ENCODE measurements at places on chromosomes 4 and X. TPM values are rescaled to one million over a fixed set of nuclear protein-coding genes. Genes with fewer than 3 reads are reported as not detected.

GRCh38 chr4:9964879-9965278 lies 56.4 kb downstream of the SLC2A9 start:
- no peak for DNase-seq
- no peak overlapping the region for H3K27ac ChIP-seq
- no peaks in the 10 kb centered on the region for H3K27me3 ChIP-seq
- H3K36me3 ChIP-seq, result no peaks in the 10 kb centered on the region
- no peaks in the 10 kb centered on the region for H3K4me1 ChIP-seq

DNA sequence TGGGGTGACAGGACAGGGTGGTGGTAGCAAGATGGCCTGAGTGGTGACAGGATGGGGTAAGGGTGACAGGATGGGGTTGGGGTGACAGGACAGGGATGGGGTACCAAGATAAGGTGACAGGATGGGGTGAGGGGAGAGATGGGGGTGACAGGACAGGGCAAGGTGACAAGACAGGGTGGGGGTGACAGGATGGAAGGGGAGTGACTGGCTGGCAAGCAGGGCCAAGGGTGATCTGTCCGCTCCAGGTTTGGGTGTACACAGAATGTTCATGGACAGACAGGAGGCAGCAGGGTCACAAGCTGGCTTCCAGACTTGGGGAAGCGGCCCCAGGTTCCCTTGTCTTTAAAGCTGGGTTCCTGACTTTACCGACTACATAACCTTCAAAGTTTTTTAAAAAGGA lies 23.3 kb downstream of the RNF212 start:
- H3K4me3 ChIP-seq, result no peak overlapping the region
- H3K4me1 ChIP-seq, result no peaks in the 10 kb centered on the region
- H3K27me3 ChIP-seq, result no peaks in the 10 kb centered on the region
- DNase-seq, result no peak

GRCh38 chr4:44632089-44632488 lies 19.3 kb downstream of the YIPF7 start:
- H3K4me1 ChIP-seq, result no peaks in the 10 kb centered on the region
- no peak for DNase-seq
- H3K4me3 ChIP-seq, result no peak overlapping the region
- no peaks in the 10 kb centered on the region for H3K36me3 ChIP-seq

- no peak overlapping the region for H3K4me3 ChIP-seq
- peaks cover 52% of the 10 kb centered on the region for H3K27me3 ChIP-seq
Observed at GRCh38 chr4:819401-820229, 6.3 kb downstream of the CPLX1 start.

- peak overlapping the region; percentile 92 for H3K27ac ChIP-seq
- H3K27me3 ChIP-seq, result no peaks in the 10 kb centered on the region
- H3K4me3 ChIP-seq, result peak overlapping the region; percentile 99
- H3K4me1 ChIP-seq, result peaks cover 27% of the 10 kb centered on the region
Observed at GRCh38 chr4:75673959-75674328, 733 bp upstream of the G3BP2 start.

Gene SERTM2
- total RNA-seq, result 1.6 TPM

DNA sequence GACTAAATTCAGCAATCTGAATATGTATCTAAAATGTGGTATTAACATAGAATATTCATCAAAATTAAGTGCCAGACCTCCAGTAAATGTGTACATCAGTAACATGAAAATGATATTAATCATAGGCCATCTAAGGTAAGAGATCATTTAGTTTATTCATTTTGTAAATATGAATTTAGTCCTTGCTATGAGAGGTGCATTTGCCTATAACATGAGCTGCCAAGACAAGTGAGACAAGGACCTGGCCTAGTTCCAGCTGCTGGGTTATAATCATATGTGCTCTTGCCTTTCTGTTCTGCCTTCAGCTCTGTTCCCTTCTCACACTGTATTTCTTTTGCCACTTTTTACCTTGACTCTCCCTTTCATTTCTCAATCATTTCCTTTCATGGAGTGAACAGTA lies 160.0 kb downstream of the STIM2 start:
- H3K27ac ChIP-seq, result no peak overlapping the region
- H3K4me1 ChIP-seq, result no peaks in the 10 kb centered on the region
- DNase-seq, result no peak
- no peaks in the 10 kb centered on the region for H3K27me3 ChIP-seq
- H3K4me3 ChIP-seq, result no peak overlapping the region

Gene MAGEA10
- total RNA-seq, result not detected

Gene PDGFRA
- total RNA-seq, result 91.5 TPM

GRCh38 chr4:138961664-138962063 lies 53.9 kb upstream of the NOCT start:
- H3K4me1 ChIP-seq, result no peaks in the 10 kb centered on the region
- H3K27me3 ChIP-seq, result no peaks in the 10 kb centered on the region
- no peak for DNase-seq
- H3K4me3 ChIP-seq, result no peak overlapping the region

Gene TDO2
- 3.0 TPM for total RNA-seq

GRCh38 chrX:54093159-54093558 lies 48.9 kb upstream of the PHF8 start:
- no peaks in the 10 kb centered on the region for H3K36me3 ChIP-seq
- no peak for DNase-seq
- no peaks in the 10 kb centered on the region for H3K4me1 ChIP-seq
- no peak overlapping the region for H3K27ac ChIP-seq
- no peaks in the 10 kb centered on the region for H3K27me3 ChIP-seq

GRCh38 chrX:47196098-47196497 lies 2.5 kb downstream of the UBA1 start:
- H3K4me3 ChIP-seq, result peak overlapping the region; percentile 8
- DNase-seq, result no peak
- H3K36me3 ChIP-seq, result peaks cover 26% of the 10 kb centered on the region
- no peaks in the 10 kb centered on the region for H3K27me3 ChIP-seq
- H3K4me1 ChIP-seq, result peaks cover 20% of the 10 kb centered on the region
- no peak overlapping the region for H3K27ac ChIP-seq

GRCh38 chr4:75599647-75600046 lies 30.7 kb downstream of the CDKL2 start:
- peaks cover 5% of the 10 kb centered on the region for H3K36me3 ChIP-seq
- H3K27me3 ChIP-seq, result no peaks in the 10 kb centered on the region
- H3K4me1 ChIP-seq, result no peaks in the 10 kb centered on the region
- no peak overlapping the region for H3K27ac ChIP-seq
- DNase-seq, result no peak

DNA sequence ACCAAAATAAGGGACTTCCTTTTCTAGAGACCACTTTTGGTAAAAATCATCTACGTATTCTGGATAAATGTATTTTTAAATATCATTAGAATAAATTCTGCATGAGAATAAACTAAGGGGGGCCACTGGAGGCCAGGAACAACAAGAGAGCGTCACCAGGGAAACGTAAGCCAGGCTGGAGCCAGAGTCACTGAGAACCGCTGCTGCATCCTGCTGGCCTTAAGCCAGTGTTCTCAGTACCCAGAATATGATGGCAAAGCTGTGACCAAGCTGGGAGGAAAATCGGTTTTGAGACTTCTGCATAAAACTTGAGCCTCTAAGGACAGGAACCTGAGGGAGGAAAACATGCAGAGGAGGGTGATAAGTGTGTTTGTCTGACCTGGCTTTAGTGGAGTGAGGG lies 63.0 kb upstream of the FAM9A start:
- no peaks in the 10 kb centered on the region for H3K36me3 ChIP-seq
- no peak for DNase-seq
- H3K4me1 ChIP-seq, result no peaks in the 10 kb centered on the region
- no peak overlapping the region for H3K27ac ChIP-seq
- no peaks in the 10 kb centered on the region for H3K27me3 ChIP-seq

Gene SULT1E1
- 1.4 TPM for total RNA-seq
